ENCODE measurements at places on chromosomes 4 and X.

DNA sequence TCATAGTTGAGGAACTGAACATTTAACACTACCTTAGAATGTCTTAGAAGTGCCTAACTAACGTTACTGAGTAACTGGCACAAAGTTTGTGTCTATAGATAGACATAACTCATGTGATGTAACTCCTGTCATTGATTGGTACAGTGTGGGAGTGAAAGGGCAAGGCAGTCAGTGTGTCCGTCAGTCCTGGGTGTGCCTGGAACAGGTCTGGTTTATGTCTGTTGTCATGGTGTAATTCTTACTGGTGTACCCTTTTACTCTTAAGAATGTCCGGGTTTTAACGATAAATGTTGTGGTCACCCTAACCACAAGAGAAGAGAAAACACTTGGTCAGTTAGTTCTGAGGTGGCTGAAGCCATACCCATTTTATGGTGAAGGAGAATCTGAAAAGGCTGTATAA is 93.1 kb upstream of the ESX1 start:
- no peak for DNase-seq

- DNase-seq = no peak
These were observed 7.8 kb upstream of the PIGA start for GRCh38 chrX:15343075-15343476.

GRCh38 chrX:80663331-80663730 is 146.3 kb downstream of the BRWD3 start:
- DNase-seq = no peak

GRCh38 chr4:177562859-177563258 is 120.6 kb upstream of the AGA start:
- no peak for DNase-seq

DNA sequence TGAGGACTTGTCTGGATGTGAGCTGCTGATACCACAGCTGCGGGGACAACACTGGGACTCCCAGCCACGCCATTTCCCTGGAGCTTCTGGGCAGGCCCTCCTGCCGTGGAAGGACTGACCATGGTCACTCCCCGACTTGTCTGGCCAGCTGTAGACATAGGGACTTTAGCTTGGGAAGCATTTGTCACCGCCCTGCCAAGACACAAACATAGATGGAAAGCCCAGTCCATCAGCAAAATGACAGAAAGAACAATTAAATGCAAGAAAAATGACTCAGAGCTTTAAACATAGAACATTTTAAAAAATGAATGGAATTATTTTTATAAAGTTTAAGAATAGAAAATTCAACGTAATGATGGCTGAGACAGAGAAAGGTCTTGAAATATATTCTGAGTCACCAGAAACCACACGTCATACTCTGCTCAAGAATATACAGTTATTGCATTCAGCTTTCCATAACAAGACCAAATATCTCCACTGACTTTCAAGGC is 107.6 kb upstream of the CBR4 start:
- DNase-seq = no peak

- no peak for DNase-seq
These were observed 300.3 kb upstream of the NWD2 start for GRCh38 chr4:36944232-36944631.

GRCh38 chr4:1504595-1505500 is 98.6 kb upstream of the NKX1-1 start:
- no peak for DNase-seq

Data from naive thymus-derived CD4-positive, alpha-beta T cell (primary cell).